Renal cortical epithelial cell (primary cell): ENCODE measurements at places on chromosomes 12 and 14. TPM values are rescaled to one million over a fixed set of nuclear protein-coding genes. Genes with fewer than 3 reads are reported as not detected.

SSPN gene
- 8.5 and 12.8 TPM in 2 replicates for total RNA-seq

GPD1 gene
- 0.69 and 0.70 TPM in 2 replicates for total RNA-seq

CNTN1 gene
- total RNA-seq = 2.0 and 4.5 TPM in 2 replicates

C12orf56 gene
- total RNA-seq = 2.6 and 3.1 TPM in 2 replicates

RNASE7 gene
- not detected in 2 replicates for total RNA-seq

WBP11 gene
- total RNA-seq = 5.4 and 23.4 TPM in 2 replicates

DEGS2 gene
- total RNA-seq = 0.20 TPM in 1 of 2 replicates, not detected in the other

POTEM gene
- total RNA-seq = not detected in 2 replicates

BHLHE41 gene
- 6.1 and 16.0 TPM in 2 replicates for total RNA-seq

DNA sequence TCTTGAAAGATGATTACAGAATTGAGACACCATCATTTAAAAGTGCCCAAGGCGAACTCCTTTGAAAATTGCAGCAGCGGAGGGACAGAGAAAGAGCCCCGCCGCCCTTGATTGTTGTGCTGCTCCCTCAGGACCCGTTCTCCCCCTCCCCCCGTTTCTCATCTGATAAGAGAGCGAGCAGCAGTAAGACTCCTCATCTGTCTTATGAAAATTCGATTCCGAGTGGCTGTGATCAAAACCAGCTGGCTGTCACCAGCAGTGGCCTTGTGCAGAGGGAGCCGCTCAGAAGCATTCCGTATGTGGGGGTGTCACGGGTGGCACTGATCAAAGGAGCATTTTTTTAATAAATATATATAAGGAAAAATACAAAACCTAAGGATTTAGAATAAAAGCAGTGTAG is 78.0 kb upstream of the GPATCH2L start:
- DNase-seq = no peak

DNA sequence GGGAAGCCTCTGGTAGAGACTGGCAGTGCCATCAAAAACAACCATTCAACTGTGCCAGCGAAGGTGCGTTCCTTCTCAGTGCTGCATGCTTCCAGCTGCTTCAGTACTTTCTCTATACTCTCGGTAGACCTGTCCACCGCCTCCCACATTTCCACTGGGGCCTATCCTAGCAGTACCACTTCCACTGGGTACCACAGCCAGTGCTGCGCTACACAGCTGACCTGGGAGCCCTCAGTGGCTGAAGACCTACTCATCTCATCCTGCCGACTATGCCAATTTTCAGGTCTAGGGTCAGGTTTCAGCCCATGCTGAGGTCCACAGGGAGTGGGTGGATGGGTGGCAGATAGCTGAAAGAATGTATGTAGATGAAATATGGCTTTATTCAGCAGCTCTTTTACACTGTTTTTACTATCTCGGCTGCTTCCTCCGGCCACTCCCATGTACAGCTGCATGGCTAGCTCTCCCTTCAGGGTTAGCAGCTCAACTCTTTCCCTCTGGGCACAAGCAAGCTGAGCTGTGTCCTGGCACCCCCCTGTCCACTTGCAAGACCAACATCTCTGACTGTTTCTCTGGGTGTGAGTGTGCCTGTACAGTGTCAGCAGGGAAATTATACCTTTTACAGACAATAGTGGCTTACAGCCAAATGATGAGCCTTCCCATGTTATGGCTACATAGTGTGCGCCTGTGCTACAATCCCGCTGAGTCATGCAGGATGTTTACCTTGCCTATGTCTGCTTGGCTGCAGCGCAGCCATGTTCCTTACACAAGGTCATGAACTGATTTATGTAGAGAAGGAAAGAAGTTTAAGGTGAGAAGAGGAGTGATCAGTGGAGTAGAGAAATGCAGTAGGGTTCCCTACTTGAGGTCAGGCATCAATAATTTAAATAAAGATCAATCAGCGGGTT is 125.7 kb upstream of the DDHD1 start:
- DNase-seq = no peak

DNA sequence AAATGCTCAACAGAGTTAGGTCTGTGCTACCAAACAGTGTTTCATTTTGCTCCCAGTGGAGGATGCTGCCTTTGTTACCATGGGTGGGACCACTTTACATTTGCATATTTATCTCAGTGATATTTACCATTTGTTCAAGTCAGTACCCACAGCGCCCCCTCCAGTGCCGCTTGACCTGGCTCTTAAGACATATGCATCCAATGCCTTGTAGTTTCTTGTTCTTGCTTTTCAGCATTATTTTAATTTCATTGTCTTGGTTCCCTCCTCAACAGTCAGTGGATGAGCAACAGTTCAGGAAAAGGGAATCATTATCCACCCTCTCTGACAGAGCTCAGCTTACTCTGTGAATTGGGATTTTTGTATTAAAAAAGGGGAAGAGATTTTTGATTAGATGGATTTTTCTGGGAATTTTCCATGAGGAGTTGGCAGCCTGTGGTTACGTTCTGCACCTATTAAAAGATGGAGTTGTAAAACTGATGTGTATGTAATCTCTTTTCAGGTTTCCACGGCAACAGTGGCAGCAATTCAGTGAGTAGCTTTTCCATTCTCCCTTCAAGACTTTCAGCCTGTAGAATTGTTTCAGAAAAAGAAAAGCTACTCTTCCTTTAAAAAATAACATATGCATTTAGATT is 240.5 kb upstream of the DAAM1 start:
- DNase-seq = no peak

DNA sequence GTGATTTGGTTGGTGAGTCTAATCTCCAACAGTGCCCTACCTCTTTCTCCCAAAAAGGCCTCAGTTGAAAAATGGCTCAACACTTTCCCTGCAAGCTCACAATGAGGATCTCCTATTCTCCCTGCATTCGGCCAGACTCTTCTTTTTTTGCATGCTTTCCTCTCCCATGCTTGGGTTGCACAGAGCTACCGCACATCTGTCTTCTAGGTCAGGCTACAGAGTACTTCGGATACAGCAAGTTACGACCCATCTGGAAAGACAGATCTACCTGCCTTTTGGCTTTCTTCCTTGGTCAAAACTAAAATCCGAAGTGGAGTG is 305 bp upstream of the SLC16A7 start:
- DNase-seq = no peak

GRCh38 chr12:123966596-123966995 is 6.0 kb downstream of the CCDC92 start:
- peak; percentile 76 for DNase-seq

DNA sequence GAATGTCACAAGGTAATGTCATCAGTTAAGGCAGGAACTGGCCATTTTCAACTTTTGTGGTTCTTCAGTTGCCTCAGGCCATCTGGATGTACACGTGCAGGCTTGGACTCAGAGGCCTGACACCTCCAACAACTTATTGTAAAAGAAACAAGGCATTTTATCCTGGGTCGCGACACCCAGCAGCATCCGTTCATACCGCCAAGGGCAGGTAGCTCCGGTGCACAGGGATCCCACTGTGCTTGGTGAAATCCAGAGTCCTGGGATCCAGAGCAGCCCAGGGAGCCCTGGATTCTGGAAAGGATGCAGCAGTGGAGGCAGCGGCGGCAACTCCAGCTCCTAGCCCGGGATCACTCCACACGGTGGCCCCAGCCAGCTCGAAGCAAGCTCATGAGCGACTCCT is 380.9 kb upstream of the STXBP6 start:
- no peak for DNase-seq

DNA sequence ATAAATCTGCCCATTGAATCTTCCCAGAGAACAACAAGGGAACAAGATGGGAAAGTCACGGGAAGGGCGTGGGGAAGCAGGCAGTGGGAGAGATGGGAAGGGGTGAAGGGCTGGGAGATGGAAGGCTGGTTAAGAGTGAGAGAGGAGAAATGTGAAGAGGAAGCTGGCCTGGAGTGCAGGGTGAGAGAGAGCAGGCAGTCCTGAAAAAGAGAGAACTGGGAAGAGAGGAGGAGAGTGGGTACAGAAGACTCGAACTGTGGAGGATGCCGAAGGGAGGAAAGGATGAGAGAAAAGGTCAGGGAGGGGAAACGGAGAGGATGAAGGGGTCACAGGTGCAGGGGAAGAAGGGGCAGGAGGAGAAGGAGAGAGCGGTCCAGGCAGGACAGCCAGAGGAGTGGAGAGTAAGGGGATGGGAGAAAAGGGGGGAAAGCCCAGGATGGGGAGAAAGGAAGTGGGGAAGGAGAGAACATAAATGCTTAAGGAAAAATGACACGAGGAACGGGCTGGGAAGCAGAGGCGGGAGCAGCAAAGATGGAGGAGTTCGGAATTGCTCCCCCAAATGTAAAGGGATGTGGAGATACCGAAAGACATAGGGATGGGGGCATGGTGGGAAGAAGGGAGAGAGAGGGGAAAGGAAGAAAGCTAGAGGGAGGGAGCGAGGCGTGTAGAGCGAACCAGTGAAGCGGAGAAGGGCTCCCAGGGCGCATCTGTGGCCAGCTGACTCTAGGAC is 1.2 kb downstream of the PIANP start:
- DNase-seq = no peak

- DNase-seq = peak; percentile 96
Observed at GRCh38 chr14:100341301-100342031, 18.3 kb downstream of the SLC25A47 start.

GRCh38 chr12:52278575-52279421 is 4.4 kb downstream of the KRT86 start:
- DNase-seq = peak; percentile 42

DNA sequence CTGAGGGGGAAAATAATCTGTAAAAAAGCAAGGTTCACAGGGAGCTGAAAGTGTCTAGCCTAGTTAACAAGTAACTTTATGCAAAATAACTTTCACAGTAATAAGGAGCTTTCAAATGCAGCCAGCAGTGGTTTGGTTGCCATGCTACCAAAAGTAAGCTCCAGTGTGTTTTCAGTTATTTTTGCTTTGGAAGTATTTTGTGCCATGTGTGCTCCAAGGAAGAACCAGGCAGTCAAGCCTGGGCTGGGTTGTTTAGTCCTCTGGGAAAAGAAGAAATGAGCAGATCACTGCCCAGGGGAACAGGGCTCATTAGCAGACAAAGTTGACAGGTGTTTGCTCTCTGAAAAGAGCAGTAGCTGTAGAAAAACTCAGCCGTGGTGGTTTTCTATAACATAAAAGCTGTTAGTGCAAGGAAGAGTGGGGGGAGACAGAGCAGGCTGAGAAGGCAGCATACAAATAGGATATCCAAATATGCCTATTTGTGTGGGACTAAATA is 92.8 kb upstream of the TMTC2 start:
- peak; percentile 94 for DNase-seq

GRCh38 chr14:51284241-51284640 is 44.2 kb downstream of the TMX1 start:
- no peak for DNase-seq

- DNase-seq = peak; percentile 37
Observed at GRCh38 chr12:105214148-105214547, 21.8 kb downstream of the APPL2 start.
